ENCODE measurements at places on chromosomes 1 and 21. TPM values are rescaled to one million over a fixed set of nuclear protein-coding genes. Genes with fewer than 3 reads are reported as not detected.

- no peak for DNase-seq
Observed at GRCh38 chr1:95223110-95223509, 10.9 kb upstream of the RWDD3 start.

DNA sequence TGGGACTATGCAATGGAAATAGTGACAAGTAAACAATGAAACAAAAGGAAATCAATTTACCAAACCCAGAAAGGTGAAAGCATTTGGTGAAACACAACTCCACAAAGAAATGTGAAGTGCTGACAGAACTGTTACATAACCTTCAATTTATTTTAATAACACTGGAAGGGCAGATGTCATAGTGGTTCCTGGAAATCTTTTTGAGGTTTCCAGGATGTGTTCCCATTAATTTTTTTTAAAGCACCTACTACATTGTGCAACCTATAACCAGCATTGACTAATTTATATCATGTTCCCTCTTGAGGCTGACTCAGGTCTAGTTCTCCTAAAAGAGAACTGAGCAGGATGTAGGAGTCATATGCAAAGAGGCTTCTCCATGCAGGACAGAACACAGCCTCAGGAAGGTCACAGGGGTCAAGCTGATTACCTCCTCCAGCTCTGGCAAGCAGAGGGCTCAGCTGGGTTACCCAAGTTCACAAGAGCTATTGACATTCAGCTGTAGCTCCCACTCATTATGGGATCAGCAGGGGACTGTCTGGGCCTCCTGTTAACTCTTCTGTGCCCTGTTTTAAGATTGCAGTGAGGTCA lies 157.1 kb upstream of the NRIP1 start:
- no peak for DNase-seq

FLG2 gene
- not detected for total RNA-seq

- no peak for DNase-seq
Observed at GRCh38 chr1:148389027-148389339, 94.1 kb downstream of the PPIAL4G start.

DNA sequence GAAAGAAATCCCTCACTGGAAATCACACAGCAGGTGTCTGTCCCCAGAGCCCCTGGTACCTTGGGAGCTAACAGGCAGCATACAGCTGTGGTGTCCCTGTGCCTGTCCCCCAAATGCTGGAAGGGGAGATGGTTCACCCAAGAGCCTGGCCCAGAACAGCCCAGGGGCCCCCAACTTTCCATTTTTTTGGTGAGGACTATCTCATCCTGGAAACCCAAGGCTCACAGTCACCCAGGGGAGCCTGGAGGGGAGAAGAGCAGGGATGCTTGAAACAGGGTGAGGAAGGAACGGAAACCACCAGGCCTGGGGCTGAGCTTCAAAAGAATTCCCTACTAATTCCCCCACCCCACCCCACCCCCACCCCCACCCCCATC lies 3.6 kb downstream of the SDC3 start:
- DNase-seq = no peak

RPTN gene
- total RNA-seq = not detected

ZNF670 gene
- 1.3 TPM for total RNA-seq

DNA sequence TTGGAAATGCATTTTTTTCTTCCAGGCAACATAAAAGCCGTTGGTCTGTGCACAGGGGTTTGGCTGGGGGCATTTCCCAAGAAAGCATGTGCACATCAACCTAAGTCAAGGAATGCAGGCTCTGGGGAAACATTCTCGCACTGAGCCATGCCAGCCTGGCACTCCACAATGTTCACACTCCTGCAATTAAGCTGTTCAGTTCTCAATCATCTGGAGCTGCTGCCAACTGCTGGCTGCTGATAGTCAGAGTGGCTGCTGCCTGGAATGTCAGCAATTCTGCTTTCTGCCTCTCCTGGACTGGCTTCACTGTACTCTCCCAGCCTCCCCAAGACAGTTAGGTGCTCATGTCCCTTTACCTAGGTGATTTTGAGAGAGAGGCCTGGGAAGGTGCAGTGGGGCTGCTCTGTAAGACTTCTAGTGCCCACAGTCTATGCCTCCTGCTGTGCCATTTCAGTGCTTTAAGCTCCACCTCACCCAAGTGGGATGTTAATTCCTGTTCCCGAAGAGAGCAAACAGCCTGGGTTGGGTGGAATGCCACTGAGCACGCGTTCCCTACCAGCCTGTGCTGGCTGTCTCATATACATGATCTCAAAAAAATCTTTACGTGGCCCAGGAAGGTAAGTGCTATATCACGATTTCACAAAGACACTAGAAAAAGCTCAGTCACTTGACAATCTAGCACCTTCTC lies 131.7 kb downstream of the BRINP2 start:
- DNase-seq = peak; percentile 75

DNA sequence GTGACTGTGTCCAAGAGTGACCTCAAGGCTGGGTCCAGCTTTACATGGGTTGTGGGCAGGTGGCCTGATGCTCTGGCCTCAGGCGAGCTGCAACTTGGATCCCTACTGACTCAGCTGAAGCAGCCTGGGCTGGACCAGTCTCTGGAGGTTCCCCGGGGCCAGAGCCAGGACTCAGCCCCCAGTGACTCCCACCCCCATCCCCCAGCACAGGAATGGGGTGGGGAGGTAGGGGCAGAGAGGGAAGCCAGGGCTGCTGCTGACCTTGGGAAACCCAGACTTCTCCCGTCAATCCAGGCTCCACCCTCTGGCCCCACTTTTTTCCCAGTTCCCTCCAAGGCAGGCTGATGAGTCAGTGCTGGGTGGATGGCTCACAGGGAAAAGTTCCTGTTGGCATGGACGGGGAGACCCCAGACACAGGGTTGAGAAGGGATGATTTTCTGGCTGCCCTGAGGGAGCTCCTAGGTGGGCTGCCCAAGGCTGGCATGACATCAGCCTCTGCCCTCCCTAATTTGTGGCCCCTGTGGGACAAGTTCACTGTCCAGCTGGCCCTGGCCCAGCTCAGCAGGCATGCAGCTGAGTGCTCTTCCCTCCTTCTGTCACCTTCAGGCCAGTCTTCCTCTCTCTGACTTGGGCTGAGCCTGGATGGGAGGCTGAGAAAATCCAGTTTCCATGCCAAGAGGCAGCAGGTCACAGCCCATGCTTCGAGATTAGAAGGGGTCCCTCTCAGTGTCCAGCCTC lies 2.2 kb downstream of the ZC3H12A start:
- DNase-seq = peak; percentile 71

DNA sequence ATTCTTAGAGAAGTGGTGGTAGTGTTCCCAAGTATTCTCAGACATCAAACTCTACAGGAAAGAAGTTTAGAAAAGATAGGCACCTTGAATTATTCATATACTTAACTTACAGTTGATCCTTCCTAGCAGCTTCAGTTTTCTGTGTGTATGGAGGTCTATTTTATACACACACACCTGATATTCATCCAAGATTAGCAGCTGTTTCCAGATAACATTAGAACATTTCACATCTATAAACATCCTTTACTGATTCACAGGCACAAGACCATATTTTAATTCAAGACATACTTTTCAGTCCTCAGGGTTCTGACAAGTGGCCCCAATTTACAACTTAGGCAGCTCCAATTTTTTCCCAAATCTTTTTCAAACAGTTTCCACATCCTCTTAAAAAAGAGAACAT lies 287.8 kb upstream of the USP25 start:
- DNase-seq = no peak

SHE gene
- 11.0 TPM for total RNA-seq

DNA sequence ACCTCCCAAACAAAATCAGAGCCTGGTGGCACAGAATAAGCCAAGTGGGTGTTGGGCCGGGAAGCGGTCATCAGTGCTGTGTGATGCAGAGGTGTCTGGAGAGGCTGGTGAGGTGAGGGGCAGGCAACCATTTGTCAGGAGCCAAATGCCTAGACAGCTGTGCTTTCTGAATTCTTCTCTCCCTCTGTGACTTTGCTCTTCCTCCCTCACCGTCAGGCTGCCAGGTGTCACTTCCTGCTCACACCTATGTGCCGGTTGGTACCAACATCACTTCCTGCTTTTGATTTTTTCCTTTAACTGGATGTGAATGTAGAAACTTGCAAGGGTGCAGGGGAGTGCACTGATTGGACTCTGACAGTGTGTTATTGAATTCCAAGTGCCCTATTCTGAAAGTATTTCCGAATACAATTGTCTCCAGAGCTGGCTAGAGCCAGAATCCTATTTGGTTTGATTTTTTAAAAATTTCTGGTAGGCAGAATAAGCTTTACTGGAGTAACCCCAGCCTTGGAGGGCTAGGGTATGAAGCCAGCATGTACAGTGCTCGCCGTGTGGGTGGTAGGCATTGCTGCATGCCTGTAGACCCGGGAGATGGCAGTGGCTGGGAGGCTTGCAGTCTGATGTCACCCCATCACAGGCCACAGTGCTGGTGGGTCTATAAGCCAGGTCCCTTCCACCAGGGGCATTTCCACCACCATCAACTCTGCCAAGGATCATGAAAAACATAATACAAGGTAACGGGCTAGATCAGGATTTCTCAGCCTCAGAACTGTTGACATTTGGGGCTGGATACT lies 210.9 kb downstream of the KAZN start:
- no peak for DNase-seq

GRCh38 chr1:234647758-234648157 lies 37.8 kb upstream of the IRF2BP2 start:
- DNase-seq = no peak

KIF14 gene
- 0.19 TPM for total RNA-seq

DNA sequence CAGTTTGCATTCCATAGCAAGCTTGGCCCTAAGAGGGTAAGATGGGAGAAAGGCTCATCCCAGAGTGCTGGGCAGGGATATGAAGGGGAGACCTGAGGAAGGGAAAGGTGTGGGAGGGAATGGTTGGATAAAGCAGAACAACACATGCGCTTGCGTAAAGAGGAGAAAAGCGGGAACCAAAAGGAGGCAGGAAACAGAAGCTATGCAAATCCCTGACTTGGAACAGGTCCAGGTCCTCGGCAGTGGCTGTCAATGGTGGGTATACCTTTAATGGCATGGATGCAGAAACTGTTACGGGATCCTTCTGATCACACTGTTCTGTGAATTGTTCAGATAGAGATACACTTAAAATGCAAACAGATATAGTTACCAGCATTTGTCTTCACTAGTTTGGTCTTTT lies 455.6 kb downstream of the SIPA1L2 start:
- DNase-seq = no peak

MEX3A gene
- 0.16 TPM for total RNA-seq

DNA sequence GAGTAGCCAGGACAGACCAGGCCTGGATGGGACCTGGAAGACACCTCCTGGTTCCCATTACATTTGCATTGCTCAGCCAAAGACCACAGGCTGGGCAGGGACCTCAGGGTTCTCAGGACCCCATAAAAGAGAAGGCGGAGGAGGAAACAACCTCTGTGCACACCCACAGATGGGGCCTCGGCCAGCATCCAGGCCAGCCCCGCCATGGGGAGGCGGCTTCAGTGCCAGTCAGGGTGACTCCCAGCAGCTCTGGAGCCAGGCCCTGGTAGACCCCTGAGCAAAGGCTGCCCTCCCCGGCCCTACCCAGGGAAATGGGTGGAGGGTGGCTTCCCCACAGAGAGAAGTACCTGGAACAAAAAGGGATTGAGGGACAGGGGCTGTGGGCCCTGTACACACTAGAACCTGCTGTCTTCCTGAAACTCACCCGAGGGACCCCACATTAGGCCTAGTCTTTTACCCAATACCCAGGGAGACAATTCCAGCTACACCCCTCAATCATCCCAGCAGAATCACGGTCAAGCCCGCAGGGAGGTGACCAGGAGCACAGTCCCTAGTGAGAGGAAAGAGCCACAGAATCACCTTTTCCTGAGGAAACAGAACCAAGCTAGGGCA lies 64.5 kb downstream of the PSMG1 start:
- no peak for DNase-seq

GRCh38 chr1:12454406-12455391 lies 163.3 kb downstream of the DHRS3 start:
- peak; percentile 55 for DNase-seq

DNA sequence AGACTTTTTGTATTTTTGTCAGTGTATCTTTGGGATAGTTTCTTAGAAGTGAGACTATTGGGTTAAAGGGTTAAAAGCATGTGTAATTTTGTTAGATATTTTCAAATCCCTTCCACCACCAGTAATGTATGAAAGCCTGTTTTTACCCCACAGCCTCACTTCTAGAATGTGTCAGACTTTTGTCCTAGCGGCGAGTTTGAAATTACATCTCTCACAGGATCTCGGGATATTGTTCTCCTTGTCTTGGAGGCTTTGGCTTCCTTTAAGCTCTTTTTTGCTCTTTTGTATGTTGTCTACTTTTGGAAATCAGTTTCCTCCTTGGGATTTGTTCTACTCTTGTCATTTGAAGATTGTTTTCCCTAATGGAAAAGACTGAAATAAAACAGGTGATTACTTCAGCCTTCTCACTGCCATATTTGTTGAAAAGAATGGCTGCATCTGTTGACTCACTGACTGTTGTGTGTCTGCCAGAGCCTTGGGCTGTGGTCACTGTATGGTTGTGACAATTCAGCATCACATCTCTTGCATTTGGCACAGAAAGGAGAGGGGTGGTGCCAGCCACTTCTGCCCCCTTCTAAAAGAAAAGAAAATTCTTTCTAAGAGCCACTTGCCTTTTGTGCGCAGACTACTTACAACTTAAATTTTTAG lies 22.6 kb downstream of the ST3GAL3 start:
- no peak for DNase-seq

- DNase-seq = no peak
Observed at GRCh38 chr1:87061742-87062156, 147.3 kb downstream of the HS2ST1 start.

DNA sequence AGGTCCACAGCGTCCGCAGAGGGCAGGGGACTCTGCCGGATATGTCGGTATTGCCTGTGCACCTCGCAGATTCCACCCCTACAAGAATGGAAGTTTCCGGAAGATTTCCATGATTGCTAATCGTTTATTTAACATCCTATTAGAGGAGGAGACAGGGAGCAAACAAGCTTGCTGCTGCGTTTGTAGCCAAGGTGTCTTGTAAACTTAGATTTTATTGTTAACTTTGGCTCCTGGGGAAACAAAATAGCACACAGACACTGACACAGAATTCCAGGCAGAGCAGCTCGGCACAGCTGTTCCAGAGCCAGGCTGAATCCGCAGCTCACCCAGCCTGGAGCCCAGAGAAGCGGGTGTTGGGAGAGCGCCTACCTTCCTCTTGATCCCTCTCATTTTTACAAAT lies 75.7 kb downstream of the AJAP1 start:
- no peak for DNase-seq

GRCh38 chr1:77283701-77284425 lies 2.0 kb downstream of the AK5 start:
- DNase-seq = no peak

DNA sequence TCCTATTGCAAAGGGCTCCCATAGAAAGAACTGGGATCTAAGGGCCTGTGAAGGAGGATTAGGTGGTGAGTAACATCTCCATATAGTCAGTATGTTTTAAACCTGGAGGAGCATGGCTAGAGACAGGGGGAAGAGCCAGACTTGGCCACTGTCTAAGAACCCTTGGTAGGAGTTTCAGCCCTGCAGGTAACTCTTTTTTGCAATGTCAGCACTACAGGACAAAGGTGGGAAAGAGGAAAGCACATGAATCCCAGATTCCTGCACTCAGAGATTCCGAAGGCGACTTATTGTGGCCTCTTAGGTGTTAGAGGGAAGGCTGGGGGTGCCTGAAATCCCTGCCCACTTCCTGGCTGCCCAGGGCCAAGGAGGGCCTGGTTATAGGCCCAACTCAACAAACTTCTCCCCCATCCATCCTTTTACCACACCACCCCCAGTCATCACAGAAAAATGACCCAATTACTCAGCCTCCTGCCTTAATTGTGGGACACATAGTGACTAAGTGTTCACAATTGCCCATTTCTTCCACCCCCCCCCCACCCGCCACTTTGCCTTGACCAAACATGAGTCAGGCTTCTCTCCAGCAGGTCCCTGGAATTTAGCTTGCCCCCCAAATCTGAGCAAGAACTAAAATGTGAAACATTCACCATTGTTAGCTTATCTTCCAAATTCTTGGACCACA lies 1.9 kb upstream of the NTNG1 start:
- DNase-seq = no peak

- no peak for DNase-seq
Observed at GRCh38 chr1:236287757-236288619, 6.2 kb upstream of the ERO1B start.
